ENCODE measurements at places on chromosomes 1 and 21.

DNA sequence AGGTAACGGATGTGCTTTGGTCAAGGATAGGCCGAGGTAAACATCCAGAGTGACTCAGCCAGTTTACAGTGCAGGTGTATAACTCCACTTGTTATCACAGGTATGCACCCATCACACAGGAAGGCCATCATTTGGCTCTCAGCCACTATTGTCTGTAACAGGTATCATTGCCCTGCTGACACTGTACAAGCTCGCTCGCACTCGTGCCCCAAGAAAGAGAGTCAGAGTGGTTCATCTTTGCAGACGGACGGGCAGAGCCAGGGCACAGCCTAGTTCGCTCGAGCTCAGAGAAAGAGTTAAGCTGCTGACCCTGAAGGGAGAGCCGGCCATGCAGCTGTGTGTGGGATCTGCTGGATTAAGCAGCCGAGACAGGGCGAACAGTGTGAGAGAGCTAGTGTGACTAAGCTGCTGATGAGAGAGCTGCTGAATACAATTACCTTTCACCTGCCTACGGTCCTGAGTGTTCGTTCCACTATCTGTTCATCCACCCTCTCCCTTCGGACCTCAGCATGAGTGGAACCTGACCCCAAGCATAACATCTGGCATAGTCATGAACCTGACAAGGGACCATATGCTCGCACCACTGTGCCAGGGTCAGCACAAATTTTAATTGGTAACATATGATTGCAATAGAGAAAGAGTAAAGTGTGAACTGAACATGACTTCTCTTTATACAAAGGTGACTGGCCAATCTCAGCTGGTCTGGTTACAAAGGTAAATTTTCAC is 27.0 kb upstream of the LYPD8 start:
- no peak for DNase-seq

DNA sequence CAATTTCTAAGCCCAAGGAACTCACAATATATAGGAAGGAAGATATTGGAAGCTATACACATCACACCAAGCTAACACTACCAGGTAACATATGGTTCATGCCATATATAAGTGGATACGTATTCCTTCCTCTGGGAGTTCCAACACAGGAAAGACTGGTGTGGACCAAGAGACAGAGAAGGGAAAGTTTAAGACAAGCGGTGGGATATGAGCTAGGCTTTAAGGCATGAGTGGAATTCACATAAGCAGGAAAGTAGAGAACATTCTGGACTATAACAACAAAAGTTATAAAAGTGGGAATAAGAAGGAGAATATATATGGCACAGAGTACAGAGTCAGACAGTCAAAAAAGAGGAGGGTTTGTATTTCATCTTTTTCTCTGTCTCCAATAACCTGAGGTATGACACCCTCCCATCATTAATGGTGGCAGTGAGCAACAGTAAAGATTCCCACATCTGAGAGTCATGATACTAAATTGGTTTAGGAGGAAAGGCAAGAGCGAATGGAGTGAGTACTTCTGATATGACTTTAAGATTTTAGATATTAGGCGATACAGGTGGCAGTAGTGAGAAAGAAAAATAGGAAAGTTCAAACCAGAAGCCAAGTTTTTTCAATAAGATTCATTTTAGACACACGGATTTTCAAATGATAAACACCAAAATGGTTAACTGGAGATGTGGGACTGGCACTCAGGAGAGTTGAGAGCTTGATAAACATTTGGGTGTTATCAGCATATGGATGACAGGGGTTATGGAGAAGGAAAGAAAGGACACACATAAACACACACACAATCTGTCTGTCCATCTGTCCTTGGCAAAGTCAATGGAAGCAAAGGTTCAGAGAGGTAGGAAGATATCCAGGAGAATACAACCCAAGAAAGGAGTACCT is 87.4 kb upstream of the TTC39A start:
- DNase-seq: no peak

GRCh38 chr1:180791806-180792205 is 120.9 kb upstream of the KIAA1614 start:
- DNase-seq: no peak

DNA sequence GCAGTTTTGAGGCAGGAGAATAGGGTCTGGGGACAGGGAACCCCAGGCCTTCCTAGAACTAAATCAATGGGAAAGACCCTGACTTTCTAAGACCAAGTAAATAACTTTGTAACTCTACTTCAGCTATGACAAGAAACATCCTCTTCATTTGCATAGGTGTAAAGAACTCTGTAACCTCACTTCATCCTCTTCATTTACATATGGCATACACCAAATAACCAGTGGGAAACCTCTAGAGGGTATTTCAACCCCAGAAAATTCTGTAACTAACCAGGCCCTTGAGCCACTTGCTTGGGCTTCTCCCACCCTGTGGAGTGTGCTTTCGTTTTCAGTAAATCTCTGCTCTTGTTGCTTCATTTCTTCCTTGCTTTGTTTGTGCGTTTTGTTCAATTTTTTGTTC is 495.6 kb downstream of the SIPA1L2 start:
- no peak for DNase-seq

- no peak for DNase-seq
Measured at GRCh38 chr1:39777306-39777705, 6.2 kb upstream of the OXCT2 start.

DNA sequence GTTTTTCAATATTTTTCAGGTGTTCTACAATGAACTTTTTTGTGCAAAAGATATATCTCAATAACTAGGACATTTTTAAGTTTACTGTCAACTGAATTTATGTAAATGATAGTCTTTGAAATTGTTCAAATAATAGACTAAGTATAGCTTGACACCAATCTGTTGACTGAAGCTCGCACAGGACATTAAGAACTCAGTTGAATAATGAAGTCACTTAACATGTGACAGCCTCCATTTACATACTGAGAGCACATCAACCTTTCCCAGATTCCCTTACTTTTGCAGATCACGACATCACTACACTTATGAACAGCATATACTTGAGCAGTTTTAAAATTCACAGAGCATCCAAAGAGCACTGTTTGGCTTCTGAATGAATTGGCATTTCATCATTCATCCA is 268.2 kb downstream of the LRRC7 start:
- no peak for DNase-seq

- DNase-seq: no peak
Measured at GRCh38 chr1:29306471-29307140, 70.3 kb downstream of the PTPRU start.

DNA sequence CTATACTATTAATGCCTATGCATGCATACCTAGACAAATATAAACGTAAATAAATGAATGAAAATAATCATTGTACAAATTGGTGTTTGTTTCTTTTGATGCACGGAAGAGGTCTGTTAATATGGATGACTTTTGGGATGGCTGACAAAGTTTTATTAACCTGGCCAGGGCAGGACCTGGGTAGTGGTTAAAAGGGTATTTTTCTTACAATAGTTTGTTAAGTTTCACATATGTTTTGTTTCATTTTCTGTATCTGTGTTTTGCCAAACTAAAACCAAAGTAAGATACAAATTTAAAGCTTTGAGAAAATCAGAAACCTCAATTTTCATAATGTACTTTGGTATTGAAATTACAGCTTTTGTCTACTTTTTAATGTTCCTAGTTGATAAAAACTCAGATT is 222.7 kb upstream of the OLFM3 start:
- no peak for DNase-seq

- DNase-seq: no peak
Measured at GRCh38 chr1:110310300-110310699, 28.9 kb upstream of the RBM15 start.

GRCh38 chr1:1427820-1428148 is 6.7 kb upstream of the ANKRD65 start:
- no peak for DNase-seq

DNA sequence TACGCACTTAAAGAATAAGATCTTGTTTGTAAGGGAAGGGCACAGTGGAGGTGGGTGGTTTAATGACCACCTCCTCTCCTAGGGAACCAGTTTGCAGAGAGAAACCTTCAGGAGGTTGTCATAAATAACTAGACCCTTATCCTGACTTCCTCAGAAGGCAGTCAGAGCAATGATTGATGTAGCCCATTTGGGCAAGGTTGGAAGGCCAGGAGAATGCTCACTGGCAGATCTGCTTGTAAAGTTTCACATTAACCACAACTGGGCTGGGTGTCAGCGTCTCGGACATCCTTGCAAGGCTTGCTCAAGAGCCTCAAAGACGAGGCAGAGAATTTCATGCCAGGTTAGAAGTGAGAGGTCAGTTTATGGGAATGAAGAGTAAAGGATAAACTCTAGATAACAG is 87.6 kb upstream of the TRABD2B start:
- no peak for DNase-seq

GRCh38 chr21:43354026-43354420 is 72.9 kb downstream of the SIK1 start:
- DNase-seq: no peak

DNA sequence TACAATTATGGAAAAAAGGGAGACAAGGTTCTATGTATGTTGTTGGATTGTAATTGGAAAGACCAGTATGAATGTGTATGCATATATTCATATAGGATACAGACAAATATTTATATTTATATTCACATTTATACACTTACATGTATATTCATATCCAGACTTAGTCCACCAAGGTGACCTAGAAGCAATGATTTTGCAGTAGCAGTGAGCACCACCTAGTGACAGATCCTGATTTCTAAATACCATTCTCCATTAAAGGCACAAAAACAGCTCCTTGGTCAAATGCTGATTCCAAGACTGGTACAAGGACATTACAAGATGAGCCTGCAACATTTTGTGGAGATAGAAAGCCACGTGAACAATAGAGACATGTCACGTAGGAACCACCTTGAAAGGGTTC is 153.4 kb downstream of the SDCCAG8 start:
- DNase-seq: no peak

- no peak for DNase-seq
Measured at GRCh38 chr1:219442611-219443061, 170.3 kb downstream of the ZC3H11B start.

DNA sequence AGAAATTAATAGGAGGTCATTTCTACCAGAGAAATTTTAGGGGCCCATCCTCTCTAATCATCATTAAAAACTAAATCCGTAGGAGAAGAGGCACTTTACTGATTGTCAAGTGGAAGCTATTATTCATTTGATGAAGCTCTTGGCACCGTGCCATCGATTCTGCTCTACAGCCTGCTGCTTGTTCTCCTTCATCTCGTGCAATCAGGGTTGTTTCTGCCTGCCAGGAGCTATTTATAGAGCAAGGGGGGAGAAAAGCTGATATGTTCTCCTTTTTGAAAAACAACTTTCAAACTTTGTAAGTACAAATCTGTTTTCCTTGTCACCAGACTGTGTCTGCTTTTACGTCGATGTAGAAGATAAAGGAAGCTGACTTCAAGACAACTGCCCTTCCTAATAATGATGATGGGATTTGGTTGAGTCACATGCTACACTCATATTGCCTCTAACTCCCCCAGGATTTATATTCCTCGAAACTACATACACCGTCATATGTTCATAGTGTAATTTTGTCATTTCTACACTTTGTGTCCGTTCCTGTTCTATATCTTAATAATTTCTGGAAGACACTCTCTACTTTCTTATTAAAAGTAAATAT is 169.6 kb upstream of the LHX8 start:
- no peak for DNase-seq

- DNase-seq: no peak
Measured at GRCh38 chr1:5729636-5730145, 262.5 kb downstream of the NPHP4 start.

DNA sequence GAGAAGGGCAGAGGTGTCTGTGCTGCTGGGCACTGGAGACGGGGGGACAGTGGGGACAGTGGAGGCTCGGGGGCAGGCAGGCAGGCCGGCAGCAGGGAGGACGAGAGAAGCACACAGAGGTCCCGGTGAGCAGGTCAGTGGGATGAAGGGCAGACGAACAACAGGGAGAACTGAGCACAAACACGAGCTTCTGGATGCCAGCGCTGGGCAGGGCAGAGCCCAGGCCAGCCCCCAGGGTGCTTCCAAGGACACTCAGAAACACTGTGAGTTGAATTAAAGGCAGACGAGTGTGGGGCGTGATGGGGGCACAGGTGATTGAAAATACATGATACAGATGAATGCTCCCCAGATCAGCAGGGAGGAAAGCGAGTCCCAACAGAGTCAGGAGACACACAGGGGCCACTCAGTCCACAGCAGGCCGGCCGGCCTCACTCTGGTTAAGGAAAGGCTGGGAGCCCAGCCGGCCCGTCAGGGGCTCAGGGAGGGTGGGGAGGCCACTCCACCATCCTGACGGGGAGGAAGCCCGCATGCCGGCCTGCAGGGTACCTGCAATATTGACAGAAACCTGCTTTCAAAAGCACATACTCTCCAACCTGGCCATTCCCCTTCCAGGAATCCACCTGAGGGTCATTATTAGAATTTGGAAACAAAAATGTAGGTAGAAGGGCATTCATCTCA is 14.1 kb downstream of the SLC19A1 start:
- DNase-seq: no peak

- DNase-seq: no peak
Measured at GRCh38 chr1:91515994-91516393, 15.3 kb downstream of the CDC7 start.

DNA sequence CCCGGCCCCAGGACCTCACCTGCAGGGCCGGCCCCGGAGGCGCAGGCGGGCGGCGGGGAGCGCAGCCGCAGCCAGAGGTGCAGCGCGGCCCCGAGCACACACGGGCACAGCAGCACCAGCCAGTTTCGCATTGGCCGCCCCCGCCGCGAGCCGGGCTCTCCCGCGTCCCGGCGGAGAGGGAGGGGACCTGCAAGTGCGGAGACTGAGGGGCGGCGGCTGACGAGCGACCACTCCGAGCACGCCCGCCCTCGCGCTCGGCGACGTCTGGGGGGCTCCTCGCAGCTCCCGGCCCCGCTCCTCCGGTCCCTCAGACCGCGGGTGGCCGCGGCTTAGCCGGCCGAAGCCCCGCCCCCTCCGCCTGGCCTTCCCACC is at the start of gene B3GALNT2:
B3GALNT2 (minus strand) TSS at position 331 of the 372 bp plus-strand sequence; CDS start at position 131, 200 bp downstream.
- DNase-seq: no peak

GRCh38 chr21:21973806-21974205 is 975.6 kb downstream of the NCAM2 start:
- DNase-seq: no peak

DNA sequence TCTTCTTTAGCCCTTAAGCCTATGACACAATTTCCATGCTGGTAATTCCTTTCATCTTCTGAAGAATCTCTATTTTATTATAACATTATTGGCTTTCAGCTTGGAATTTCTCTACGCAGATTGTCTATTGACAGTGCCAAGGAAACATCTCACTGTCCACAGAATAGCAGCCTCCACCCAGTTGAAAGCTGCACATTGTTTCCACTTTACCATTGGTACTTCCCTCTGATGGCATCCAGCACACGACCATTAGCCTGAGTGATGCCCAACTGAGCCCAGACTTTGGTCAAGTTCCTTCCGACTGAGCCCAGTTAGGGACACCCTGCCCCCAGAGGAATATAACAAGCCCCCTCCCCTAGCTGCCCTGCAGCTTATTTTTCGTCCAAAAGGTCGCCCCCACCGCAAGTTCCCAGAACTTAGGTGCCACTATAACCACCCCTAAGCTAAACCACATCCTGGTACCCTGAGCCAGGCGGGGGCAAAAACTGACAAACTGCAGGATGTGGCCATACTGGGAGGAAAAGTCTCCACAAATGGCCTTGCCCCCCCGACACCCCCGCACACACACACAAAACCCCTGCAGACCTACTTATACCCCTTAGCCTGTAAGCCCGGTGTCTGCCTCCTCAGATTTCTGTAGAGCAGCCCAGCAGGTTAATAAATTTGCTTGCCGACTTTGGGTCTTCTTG is 13.2 kb downstream of the GBP5 start:
- no peak for DNase-seq
